ENCODE measurements at places on chromosomes 2 and 18.

- DNase-seq: no peak
These were observed 46.2 kb upstream of the CCDC141 start for GRCh38 chr2:179096090-179096489.

DNA sequence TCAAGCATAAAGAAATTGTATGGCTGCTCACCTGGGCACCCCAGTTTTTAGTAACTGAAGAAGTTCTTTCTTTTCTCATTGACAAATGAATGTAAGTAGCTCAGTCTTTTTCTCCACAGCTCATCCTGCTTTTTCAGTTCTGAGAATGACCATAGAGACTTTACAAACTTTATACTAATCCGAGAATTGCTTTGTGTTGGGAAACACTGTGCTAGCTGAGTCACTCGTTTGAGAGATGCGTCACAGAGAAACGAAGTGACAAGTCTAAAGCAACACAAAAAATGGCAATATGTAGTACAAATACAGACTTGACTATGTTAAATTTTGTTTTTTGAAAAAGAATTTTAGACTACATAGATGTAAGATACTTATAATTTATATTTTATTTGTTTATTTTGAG is 9.0 kb downstream of the LRRTM4 start:
- no peak for DNase-seq

DNA sequence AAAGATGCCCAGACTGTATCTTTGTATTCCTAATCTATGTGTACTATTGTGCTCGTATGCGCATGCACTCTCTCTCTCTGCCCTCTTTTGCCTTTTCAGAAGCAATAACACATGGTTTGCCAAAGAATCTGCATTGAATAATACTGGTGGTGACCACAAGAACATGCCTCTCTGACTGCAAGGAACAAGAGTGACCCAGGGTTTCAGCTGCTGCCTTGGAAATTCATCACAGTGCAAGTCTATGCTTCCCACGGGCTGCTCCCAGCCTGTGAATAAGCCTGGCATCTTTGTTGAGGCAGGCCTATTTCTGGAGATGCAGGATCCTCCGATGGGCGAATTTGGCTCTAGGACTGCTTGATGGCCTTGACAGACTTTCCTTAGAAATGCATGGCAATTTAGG is 689.4 kb upstream of the FANCL start:
- DNase-seq: no peak

- DNase-seq: no peak
These were observed 824.3 kb upstream of the ZEB2 start for GRCh38 chr2:145344076-145344724.

DNA sequence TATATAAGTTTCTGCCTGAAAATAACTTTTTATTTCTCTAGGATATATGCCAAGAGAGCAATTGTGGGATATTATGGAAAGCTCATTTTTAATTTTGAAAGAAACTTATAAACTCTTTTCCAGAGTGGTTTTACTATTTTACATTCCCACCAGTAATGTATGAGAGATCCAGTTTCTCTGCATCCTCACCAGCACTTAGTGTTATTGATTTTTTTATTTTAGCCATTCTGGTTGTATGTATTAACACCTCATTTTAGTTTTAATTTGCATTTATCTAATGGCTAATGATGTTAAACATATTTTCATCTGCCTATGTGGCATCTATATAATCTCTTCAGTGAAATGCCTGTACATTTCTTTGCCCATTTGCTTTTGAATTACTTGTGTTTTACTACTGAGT is 597.7 kb upstream of the RAB6C start:
- no peak for DNase-seq

GRCh38 chr18:62450546-62451410 is 72.0 kb upstream of the ZCCHC2 start:
- DNase-seq: peak; percentile 12

GRCh38 chr2:196891136-196891535 is 35.4 kb downstream of the PGAP1 start:
- no peak for DNase-seq

DNA sequence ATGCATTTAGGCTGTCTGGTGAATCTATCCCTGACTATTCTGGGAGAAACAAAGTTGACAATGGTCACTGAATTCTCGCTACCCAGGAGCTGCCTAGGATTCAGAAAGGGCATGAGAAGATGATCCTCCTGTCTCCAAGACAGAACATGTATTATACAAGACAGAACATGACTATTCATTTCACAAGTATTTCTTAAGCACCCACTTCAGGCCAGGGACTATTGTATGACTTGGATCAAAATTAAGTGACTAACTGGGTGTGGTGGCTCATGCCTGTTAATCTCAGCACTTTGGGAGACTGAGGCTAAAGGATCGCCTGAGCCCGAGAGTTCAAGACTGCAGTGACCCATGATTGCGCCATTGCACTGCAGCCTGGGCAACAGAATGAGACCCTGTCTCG is 235.8 kb upstream of the RAB12 start:
- no peak for DNase-seq

- no peak for DNase-seq
These were observed 63.3 kb upstream of the NEDD4L start for GRCh38 chr18:57980573-57981307.

- DNase-seq: no peak
These were observed 2.7 kb upstream of the PPP4R1 start for GRCh38 chr18:9617006-9617542.

GRCh38 chr2:41884718-41885117 is 163.1 kb upstream of the PKDCC start:
- DNase-seq: no peak

DNA sequence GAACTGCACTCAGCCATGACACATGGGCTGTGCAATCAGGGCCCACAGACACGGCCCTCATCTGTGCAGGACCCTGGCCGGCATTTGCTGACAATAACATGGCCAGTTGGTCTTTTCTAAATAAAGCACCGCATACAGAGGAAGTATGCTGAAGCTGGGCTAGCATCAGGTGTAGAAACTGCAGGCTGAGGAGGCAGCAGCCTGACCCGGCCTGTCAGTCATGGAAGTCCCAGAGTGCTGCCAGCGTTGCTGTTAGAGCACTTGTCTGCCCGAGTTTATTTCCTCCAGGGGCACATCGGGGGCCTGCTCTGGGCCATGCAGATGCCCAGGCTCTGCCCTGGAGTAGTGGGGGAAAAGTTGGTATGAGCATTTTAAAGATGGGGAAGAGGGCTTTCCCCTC is 4.1 kb upstream of the PTPN18 start:
- no peak for DNase-seq

- DNase-seq: no peak
These were observed 43.5 kb upstream of the CD28 start for GRCh38 chr2:203662951-203663350.

- no peak for DNase-seq
These were observed 6.3 kb downstream of the RAX start for GRCh38 chr18:59266886-59267502.

DNA sequence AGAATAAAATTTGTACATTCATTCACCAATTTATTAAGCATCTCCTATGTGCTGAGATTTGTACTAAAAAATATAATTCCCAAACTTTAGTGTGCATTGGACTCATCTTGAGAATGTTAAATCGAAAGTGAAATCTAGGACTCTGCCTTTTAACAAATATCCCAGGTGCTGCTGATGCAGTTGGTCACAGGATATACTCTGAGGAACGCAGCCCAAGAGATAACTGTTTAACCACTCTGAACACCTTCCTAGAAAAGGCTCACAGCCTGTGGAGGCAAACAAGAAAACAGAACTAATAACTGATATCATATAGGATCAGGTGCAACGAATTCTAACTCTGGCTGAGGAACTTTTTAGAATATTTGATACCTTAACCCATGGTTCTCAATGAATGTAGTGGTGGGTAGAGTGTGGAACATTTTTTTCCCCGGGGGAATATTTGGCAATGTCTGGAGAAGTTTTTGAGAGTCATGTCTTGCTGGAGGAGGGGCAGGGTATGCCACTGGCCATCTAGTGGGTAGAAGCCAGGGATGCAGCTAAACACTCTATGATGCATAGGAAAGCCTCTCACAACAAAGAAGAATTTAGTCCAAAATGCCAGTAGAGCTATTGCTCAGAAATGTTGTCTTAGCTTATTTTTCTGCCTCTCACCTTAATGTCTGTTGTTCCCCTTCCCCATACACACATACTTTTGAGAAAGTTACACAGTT is 96.5 kb downstream of the EHBP1 start:
- no peak for DNase-seq

GRCh38 chr18:45463451-45463850 is 151.8 kb upstream of the SLC14A2 start:
- DNase-seq: no peak

DNA sequence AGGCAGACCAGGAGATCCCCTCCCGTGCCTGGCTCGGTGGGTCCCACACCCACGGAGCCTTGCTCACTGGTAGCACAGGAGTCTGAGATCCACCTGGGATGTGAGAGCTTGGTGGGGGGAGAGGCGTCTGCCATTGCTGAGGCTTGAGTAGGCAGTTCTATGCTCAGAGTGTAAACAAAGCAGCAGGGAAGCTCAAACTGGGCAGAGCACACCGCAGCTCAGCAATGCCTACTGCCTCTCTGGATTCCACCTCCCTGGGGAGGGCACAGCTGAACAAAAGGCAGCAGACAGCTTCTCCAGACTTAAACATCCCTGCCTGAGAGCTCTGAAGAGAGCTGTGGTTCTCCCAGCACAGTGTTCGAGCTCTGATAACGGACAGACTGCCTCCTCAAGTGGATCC is 85.1 kb downstream of the UGP2 start:
- DNase-seq: no peak

- DNase-seq: no peak
These were observed 6.5 kb downstream of the RNF103 start for GRCh38 chr2:86617153-86617552.

GRCh38 chr18:34493099-34493544 is 217.0 kb upstream of the DTNA start:
- peak; percentile 55 for DNase-seq

- no peak for DNase-seq
These were observed 12.6 kb upstream of the DLX1 start for GRCh38 chr2:172072706-172073105.

- DNase-seq: no peak
These were observed 3.2 kb downstream of the NBAS start for GRCh38 chr2:15557887-15558311.

- DNase-seq: no peak
These were observed 64.0 kb downstream of the CHST9 start for GRCh38 chr18:27121108-27121507.

- DNase-seq: no peak
These were observed 62.1 kb upstream of the REL start for GRCh38 chr2:60819155-60819862.

DNA sequence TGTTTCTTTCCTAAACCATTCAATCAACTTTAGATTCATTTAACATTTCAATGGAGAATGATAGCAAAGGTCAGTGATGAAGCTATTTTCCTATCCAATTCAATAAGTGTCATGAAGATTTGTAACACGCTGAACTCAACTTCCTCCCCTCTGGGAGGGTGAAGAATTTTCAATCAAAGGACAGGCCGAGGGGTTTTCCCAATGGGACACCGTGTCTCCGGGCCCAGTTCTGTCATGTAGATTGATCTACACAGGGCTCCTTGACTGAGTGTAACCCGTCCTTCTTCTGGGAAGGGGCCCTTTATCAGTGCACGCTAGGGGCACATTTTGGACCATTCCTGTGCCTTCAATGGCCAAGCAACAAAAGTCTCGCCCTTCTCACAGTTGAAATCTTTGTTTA is 90.1 kb downstream of the KCNE4 start:
- no peak for DNase-seq

DNA sequence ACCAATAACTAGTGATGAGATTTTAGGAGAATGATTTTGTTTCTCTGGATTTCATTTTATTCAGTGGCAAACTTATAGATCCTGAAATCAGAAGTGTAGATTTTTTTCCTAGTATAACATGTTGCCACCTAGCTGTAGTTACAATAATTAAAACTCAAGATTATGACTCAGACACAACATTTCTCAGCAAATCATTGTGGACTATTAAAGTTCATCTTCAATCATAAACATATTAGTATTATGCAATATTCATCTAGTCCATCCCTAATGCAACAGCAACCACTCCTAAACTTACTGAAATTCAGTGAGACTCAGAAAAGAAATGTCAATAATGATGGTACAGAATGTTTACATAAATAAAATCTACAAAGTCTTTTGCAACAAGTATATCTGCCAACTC is 51.3 kb downstream of the USP34 start:
- no peak for DNase-seq

DNA sequence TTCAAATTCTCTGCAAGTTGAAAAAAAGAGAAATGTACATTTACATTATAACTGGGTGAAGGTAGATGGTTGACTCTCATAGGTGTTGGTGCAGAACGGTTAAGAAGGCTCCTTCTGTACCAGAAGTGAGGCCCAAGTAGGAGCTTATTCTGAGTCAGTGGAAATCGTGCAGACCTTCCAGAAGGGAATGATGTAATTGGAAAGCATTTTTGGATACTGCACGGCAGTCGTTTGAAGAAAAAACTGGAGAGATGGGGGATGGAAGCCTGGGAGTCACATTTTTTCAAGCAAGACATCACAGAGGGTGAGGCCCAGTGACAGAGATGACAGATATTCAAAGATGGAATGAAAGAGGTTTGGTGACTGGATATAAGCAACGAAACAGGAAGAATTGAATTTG is 39.4 kb downstream of the HRH4 start:
- DNase-seq: no peak

DNA sequence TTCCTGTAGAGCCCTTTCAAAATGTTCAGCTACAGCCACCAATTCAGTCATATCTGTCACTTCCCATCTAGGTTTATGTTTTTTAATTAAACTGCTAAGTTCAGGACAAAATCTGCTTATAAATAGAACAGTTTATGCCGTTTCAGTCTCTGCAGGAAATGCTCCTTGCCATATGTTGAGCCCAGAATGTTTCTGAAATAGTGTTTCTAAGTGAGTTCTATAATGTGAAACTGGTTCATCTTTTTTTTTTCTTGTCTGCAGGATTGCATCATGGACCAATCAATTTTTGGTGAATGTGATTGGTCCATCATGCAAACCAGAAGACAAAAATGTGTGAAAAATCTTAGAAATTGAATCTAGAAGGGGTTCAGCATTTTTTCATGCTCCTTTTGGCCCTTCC is 30.2 kb upstream of the RHOB start:
- DNase-seq: no peak

DNA sequence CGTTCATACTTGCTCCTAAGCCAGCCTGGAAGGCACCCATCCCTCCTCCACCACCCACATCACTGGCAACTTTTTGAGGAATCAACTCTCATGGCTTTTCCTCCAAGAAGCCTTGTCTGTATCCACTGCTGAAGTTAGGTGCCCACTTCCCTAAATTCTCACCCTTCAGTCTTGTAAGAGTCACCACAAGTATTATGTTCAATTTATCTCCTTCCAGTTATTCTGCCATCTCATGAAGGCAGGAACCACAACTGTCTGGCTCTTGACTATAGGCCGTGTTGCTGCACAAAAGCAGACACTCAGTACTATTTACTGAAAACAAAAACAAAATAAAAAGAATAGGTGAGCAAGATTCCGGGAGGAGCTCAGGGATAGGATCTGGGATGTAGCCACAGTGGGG is 234.8 kb downstream of the CYRIA start:
- DNase-seq: no peak
